ENCODE measurements at places on chromosomes 16 and 17.

DNA sequence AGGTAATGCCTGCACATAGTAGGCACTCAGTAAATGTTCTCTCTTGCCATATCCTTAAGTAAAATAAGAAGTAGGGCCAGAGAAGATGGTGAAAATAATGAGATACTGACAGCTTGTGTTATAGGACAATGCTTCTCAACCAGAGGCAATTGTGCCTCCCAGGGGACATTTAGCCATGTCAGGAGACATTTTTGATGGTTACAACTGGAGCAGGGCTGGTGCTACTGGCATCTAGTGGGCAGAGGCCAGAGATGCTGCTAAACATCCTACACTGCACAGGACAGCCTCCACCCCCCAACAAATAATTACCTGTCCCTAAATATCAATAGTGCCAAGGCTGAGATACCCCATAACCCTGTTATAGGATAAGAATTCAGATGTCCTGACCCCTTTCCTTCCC, 1.7 kb downstream of the RAD51D start:
- DNase-seq: no peak

DNA sequence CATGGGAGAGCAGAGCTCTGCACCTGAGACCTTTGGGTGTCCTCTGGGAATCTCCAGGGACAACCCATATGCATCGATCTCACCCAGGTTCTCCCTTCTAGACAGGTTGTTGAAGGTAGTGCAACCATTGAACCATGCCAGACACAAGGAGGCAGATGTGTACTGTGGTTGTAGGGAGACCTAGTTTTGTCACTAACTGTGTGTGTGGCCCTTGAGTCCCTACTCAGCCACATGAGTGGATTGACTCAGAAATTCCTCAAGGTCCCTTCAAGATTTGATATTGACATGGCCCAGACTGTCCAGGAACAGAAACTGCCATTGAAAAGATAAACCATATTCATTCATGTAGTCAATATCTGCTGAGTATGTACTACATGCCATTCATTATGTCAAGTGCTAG, 396.4 kb upstream of the CCL2 start:
- DNase-seq: no peak

DNA sequence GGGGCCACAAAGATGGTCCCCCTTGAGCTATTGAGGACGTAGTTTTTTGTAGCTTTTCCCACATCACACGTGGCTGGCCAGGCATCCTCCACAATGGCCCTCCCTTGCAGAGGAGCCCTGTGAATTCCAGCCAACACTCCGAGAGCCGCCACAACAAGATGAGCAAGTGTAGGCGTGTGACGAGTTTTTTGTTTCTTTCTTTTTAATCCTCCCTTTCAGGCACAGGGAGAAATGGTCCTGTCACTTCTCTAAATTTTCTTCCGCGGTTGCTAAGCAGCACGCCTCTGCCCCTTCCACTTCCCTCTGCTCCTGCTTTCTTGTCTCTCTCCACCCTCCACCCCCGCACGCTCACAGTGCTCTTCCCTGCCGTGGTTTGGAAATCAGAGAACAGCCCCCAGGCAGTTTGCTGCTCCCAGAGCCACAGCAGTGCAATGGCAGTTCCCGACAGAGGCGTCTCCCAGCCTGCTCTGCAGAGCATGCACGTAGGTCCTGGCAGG, 68.0 kb upstream of the MRTFB start:
- DNase-seq: no peak

DNA sequence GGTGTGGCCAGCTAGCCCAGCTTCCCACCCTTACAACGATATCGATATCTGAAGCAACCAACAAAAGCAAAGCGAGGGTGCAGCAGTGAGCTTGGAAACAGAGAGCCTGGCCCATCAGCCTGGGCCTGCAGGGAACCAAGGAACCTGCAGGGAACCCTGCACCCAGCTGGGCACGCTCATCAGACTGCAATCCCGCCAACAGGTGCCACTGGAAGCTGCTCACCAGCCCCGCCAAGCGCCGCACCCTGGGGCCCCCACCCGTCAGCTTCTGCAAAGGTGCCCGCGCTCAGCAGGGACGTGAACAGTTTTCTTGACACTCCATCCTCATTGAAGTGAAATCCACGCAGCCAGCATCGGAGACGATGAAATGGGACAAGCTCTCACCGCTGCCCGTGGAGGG, 250.7 kb downstream of the RBFOX3 start:
- DNase-seq: no peak

GRCh38 chr16:2787406-2787805, at the start of gene PRSS33:
Gene PRSS33, minus strand, starts transcription at chr16:2787560. Its CDS starts 1,013 bp downstream, at chr16:2786547.
- no peak for DNase-seq

GRCh38 chr17:48134912-48135480, 27.4 kb downstream of the SNX11 start:
- DNase-seq: no peak

Measured in substantia nigra (tissue), 51 donors.